ENCODE measurements at places on chromosomes 5 and 9.

- no peak for ATAC-seq
Measured at GRCh38 chr5:161273410-161273809, 273.1 kb downstream of the GABRB2 start.

DNA sequence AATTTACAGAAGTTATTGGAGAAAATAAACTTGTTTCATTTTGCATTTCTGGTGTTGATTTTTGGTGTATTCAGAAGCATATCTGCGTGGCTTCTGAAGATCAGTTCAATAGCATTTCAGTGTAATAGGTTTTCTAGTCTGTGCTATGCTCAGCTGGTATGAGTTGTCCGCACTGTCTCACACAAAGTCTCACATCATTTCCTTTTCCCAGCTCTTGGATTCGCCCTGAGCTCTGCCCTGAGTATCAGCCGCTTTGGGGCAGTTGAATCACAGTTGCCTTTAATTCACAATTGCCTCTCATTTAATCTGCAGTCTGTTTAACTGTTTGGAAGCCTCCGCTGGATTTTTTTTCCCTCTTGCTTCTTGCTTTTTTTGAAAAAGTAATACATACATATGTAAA, 6.4 kb upstream of the TTC23L start:
- ATAC-seq, result no peak

- ATAC-seq, result no peak
Measured at GRCh38 chr9:100167176-100167575, 68.1 kb downstream of the INVS start.

DNA sequence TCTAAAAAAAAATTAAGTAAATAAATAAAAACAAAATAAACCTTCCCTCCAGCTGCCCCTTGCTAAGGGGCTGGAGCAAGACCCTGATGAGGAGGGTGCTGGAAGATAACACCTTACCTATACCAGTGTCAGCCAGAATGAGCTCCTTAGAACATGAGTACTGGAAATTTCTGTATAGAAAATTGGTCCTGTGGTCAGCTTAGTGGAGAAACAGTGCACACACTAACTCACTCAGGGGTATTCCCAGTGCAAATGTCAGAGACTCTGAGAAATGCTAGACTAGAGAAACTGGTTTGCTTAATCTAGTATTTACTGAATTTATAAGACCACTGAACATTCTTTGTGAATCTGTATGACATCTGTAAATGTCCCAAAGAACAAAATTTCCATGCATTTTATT, 62.1 kb upstream of the CTXN3 start:
- ATAC-seq, result no peak

DNA sequence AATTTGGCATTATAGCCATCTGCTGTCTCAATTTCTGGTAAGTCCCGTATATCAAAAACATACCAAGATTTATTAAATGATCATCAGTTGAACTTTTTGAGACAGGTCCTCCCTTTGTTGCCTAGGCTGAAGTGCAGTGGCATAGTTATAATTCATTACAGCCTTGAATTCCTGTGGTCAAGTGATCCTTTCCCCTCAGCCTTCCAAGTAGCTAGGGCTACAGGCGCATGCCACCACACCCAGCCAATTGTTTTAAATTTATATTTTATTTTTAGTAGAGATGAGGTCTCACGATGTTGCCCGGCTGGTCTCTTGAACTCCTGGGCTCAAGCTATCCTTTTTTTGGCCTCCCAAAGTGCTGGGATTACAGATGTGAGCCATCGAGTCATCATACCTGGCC, 418.9 kb downstream of the ARHGEF28 start:
- no peak for ATAC-seq

- no peak for ATAC-seq
Measured at GRCh38 chr5:69184621-69185020, 4.8 kb upstream of the CENPH start.

GRCh38 chr5:96537386-96537785, 104.3 kb upstream of the PCSK1 start:
- ATAC-seq, result peak; percentile 86

GRCh38 chr9:84970432-84970831, 300.9 kb downstream of the NTRK2 start:
- no peak for ATAC-seq

- peak; percentile 55 for ATAC-seq
Measured at GRCh38 chr9:14993061-14993800, 83.0 kb upstream of the FREM1 start.

GRCh38 chr9:121463026-121463807, 36.4 kb downstream of the GGTA1 start:
- no peak for ATAC-seq

DNA sequence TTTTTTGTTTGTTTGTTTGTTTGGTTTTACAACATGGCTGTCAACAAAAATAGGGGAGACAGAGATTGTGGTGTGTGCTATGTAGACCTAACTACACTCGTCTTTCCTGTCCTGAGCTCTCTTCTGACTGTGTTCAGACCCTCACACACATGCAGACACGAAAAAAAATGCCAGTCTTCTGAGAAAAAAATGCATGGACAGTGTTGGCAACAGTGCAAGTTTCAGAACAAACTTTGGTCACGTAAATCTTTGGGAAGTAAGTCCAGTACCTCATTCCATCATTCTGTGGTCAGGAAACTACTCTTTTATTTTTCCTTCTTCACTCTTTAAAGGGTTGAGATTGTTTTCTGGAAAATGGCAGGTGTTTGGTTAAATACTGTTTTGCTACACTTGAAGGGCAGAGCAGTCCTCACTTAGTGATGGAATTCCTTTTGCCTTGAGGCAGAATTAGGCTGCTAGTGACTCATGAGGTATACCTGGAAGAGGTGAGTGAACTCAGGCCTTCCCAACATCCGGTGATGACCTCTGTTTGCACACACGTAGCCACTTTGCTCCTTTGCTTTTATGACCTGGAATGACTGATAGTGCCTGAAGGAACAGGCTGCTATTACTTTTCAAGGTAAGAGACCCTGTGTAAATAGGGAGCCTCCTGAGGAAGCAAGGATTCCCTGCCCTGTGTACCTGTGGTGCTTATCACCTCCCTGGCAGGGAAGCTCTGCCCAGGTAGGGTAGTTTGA, 81.6 kb upstream of the TNFAIP8 start:
- no peak for ATAC-seq

Measured in activated CD4-positive, CD25-positive, alpha-beta regulatory T cell treated with anti-CD3 and anti-CD28 coated beads, Interleukin-2, amount 50 U/mL, for 24 hours (primary cell).